Left lung (tissue), 14 donors: ENCODE measurements at places on chromosomes 12 and 14. TPM values are rescaled to one million over a fixed set of nuclear protein-coding genes. Genes with fewer than 3 reads are reported as not detected.

ASB2 gene
- total RNA-seq: 1.4 TPM

DNA sequence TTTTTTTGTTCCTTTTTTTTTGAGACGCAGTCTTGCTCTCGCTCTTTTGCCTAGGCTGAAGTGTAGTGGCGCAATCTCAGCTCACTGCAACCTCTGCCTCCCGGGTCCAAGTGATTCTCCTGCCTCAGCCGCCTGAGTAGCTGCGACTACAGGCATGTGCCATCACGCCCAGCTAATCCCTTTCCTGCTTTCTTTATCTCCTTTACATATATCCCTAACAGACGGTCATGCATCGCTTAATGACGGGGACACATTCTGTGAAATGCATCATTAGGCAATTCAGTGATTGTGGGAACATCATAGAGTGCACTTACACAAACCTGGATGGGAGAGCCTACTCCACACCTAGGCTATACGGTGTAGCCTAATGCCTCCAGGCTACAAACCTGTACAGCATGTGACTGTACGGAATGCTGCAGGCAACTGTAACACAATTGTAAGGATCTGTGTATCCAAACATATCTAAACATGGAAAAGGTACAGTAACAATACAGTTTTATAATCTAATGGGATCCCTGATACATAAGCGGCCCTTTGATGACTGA, 32.8 kb downstream of the NOS1 start:
- DNase-seq: no peak

DNA sequence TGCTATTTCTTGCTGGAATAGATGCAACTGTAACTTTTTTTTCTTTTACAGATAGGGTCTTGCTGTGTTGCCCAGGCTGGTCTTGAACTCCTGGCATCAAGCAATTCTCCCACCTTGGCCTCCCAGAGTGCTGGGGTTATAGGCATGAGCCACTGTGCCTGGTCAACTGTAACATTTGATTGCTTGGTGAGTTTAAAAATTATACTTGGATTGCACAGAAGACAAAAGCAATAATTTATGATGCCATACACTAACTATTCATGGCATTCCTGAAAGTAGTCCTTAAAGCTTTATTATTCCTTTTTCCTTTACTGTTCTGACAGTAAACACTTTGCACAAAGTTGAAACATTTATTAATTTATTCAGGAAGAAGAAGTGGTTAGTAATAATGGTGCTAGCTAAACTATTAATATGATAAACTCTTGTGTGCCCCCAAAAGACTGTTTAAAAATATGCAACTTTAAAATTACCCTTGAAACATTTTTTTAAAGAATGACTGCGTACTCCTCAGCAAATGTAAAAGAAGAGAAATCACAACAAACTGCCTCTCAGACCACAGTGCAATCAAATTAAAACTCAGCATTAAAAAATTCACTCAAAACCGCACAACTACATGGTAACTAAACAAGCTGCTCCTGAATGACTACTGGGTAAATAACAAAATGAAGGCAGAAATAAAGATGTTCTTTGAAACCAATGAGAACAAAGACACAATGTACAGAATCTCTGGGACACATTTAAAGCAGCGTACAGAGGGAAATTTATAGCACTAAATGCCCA, 8.3 kb downstream of the PTPRB start:
- no peak for DNase-seq

DNA sequence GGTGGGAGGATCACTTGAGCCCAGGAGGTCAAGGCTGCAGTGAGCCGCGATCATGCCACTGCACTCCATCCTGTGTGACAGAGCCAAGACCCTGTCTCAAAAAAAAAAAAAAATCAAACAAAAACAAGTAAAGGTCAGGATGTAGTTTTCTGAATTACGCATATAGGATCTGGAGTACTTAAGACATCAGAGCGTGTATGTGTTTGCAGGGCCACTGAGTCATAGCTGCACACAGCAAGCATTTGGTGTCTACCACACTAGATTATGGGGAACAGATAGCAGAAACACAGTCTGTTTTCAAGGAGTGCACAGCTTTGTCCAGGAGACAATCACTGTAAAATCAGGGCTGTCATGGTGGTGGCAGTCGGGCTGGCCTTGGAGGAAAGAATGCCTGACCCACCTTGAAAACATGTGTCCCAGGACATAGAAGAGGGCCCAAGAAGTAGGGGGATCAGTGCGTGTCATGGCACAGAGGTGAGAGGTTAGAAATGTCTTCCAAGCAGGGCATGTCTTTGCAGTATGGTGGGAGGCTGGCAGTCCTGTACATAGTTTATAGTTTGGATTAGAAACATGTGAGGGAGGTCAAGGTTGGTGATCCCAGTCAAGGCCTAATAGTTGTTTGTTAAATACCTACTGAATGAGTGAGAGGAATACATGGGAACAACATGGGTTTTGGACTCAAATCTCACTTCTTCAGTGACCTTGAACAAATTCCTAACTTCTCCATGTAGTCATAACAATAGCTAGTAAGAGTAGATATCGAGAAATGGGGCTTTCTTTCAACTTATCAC, 23.6 kb upstream of the C12orf71 start:
- DNase-seq: no peak

DNA sequence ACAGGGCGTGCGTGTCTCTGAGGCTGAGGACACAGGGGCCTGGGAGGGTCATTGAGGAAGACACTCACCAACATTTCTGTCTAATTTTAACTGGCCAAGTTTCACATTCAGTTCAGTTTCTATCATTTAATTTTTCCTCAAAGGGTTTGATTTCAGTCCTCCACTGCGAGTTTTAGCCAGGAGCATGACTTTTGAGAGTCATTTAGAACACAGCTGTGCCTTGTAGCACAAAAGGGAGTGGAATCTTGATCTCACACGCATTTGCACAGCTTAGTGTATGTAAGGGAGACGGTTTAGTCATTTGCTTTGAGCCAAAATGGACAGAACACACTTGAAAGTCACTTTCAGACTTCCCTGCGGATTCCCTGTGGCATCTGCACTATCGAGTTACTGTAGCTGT, 1090.8 kb downstream of the BCL11B start:
- DNase-seq: no peak

GRCh38 chr14:87888136-87888999, 104.6 kb downstream of the GALC start:
- DNase-seq: no peak

SERPINA12 gene
- total RNA-seq: not detected

DBX2 gene
- total RNA-seq: not detected

DNA sequence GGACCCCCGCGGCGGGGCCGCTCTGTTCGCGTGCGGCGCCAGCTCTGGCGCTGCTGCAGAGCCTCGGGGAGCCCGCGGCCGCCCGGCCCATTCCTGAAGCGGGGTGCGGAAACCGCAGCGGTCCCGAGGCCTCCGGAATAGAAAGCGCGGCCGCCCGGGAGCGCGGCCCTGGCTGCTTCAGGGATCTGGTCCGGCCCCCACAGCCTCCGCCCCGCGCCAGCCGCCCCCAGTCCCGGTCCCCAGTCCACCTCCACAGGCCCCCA, 204 bp downstream of the HSP90AA1 start:
- DNase-seq: no peak

CLBA1 gene
- total RNA-seq: 8.5 TPM

- DNase-seq: no peak
Measured at GRCh38 chr14:64649383-64649998, 54.7 kb upstream of the PLEKHG3 start.

ARHGAP9 gene
- 24.2 TPM for total RNA-seq

STON2 gene
- 46.7 TPM for total RNA-seq

- DNase-seq: no peak
Measured at GRCh38 chr12:82425241-82425640, 66.9 kb downstream of the METTL25 start.

DNA sequence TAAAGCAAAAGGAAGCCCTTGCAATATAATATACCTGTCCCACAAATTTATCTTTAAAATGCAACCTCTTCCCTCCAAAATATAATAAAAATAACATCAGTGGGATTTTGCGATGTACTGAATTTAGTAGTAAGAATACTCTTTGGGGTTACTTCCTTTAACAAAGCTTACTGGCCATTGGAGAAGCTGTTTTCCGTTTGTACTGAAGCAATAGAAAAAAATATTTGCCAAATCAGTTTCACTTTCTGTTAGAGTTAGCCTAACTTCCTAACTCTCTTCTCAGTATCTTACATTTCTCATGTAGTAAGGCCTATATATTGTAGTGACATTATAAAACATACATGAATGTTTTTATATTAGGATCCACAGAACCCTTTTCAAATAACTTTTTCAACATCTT, 3.7 kb downstream of the MAX start:
- no peak for DNase-seq

CFAP251 gene
- total RNA-seq: 5.2 TPM

DNA sequence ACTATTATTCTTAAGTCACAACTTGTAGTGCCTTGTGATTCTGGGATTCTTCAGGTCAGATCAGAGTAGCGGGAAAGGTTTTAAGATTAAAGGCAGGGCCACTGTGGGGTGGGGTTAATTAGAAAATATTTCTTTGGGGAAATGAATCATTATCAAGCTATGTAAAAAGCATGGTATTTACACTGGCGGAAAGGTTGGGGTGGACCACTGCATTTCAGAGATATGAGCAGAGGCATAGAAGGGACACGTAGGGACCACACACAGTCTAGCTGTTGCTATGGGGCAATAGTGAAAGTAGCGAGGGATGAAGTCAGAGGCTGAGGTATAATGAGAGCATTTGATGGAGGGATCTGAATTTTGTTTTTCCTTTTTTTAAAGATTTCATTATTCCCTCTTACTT, 31.7 kb upstream of the KCNH3 start:
- no peak for DNase-seq

GRCh38 chr12:22248571-22249115, 85.9 kb downstream of the ST8SIA1 start:
- no peak for DNase-seq

CEBPE gene
- total RNA-seq: 1.0 TPM

- no peak for DNase-seq
Measured at GRCh38 chr12:4106621-4107020, 166.9 kb upstream of the CCND2 start.

- DNase-seq: no peak
Measured at GRCh38 chr12:125315771-125316170, 250.5 kb downstream of the AACS start.

TOGARAM1 gene
- 17.2 TPM for total RNA-seq

PPFIA2 gene
- total RNA-seq: 1.2 TPM

DNAI7 gene
- total RNA-seq: 2.3 TPM

SENP1 gene
- total RNA-seq: 19.2 TPM

- no peak for DNase-seq
Measured at GRCh38 chr14:63952933-63953437, 100.2 kb downstream of the SYNE2 start.

GRCh38 chr12:54038284-54038870, 5.5 kb downstream of the HOXC5 start:
- no peak for DNase-seq

- DNase-seq: no peak
Measured at GRCh38 chr14:86824167-86824566, 1168.8 kb downstream of the GALC start.

DNA sequence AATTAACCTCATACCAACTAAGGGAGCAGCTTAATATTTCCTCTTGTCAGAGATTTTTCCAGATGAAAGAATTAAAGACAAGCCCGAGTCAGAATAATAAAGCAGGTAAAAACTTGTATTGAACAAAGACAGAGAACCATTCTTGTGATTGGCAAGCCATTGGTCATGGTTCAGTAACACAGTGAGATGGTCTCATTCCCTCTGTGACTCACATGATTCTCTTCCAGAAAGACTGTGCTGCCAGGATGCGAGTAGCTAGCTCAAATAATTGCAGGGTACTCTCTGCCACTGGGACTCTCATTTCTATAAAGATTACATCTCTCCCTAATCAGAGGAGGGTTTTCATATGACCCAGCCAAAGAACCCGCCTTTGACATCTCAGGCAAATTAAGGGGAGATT, 179.4 kb downstream of the PHLDA1 start:
- DNase-seq: no peak

DNA sequence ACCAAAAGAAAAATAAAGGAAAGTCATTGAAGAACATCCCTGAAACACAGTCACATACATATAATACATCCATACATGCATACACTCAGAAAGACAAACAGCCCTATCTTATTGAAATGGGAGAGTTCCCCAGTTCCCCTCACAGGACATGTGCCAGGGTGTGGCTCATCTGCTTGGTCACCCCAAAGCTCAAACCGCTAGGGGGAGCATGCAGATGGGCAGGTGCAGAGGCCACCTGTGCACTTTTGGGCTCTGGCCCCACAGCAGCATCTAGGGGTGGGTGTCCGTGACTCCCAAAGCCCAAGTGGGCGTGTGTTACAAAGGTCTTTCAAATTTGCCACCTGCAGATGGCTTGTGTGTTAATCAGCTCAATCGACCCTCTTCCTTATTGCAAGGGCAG, 75.2 kb downstream of the CMAS start:
- DNase-seq: no peak

DNA sequence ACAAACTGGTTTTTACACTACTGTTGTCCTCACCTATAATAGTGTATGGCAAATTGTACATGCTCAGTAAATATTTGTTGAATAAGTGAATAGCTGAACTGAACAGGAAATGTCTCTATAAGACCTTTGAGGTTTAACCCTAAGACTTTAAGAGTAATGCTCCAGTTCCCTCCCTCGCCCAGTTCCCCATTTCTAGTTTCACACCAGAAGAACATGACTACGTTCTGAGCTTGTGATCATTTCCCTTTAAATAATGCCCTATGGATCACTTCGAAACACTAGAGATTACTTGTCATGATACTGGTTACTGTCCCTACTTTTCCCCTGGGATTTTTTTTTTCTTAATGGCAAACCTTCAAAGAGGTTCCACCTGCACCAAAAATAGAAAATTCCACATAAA, 69.3 kb downstream of the PRKD1 start:
- no peak for DNase-seq

GRCh38 chr12:77372026-77372425, 306.7 kb upstream of the E2F7 start:
- no peak for DNase-seq

KSR2 gene
- 1.4 TPM for total RNA-seq

ATL1 gene
- 5.4 TPM for total RNA-seq

LBHD2 gene
- not detected for total RNA-seq

KLHL33 gene
- total RNA-seq: 0.20 TPM

DNA sequence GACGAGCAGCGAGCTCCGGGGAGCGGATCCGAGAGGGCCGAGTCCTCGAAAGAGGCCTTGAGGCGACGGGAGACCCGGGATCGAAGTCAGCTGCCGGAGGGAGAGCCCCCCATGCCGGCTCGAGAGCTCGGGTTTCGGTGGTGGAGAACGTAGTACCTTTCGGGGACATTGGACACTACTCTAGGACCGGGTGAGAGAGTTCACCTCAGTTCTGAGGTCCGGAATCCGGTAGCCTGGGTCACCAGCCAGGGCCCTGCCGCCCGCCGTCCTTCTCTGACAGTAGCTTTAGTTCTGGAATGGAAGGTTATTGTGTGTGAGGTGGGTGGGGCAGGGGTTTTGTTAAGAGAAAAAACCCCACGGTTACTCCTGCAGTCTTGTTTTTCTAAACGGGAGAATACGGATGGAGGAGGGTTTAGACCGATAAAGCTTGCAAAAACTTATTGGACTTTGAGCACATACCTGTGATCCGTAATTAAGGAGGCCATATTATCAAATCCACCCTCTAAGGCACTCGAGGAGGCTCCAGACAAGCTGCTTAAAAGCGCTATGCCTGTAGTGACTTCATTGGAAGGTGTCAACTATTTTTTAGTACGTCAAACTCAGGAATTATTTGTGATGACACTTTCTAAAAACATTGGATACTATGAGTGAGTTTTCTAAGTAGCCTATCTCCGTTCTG, 765 bp downstream of the SCYL2 start:
- peak; percentile 41 for DNase-seq

- no peak for DNase-seq
Measured at GRCh38 chr14:98112194-98112780, 1159.7 kb downstream of the BCL11B start.
